HL-60 (cell line): ENCODE measurements at places on chromosomes 1 and 21.

DNA sequence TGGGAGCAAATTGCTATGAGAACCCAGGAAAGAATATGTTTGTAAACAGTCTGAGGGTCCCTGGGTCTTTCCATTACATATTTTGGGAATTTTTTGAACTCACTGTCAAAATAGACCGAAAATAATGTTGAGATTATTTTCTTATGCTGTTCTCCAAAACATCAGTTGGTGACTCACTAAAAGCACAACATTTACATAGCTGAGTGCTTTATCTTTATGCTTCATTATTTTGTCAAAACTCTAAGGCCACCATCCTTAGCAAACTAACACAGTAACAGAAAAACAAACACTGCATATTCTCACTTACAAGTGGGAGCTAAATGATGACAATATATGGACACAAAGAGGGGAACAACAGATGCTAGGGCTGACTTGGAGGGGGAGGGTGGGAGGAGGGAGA lies 459.3 kb downstream of the ADGRL2 start:
- no peak for DNase-seq

DNA sequence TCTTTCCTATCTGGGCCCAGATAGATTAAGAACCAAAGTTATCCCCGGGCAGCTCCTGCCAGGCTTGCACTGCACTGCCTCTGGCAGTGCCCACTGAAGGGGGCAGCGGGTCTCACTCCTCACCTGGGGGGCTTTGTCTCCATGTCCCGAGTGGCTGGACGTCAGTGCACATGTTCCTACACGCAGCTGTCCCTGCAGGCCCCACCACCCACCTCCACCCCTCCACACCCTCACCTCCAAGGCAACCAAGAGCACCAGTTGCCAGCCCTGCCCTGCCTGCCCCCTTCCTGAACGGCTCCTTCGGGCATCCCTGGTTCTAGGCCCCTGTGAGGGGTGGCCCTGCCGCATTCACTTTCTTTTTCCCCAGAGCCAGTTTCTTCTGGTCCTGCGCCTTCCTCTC lies 147.2 kb downstream of the PEX14 start:
- no peak for DNase-seq

DNA sequence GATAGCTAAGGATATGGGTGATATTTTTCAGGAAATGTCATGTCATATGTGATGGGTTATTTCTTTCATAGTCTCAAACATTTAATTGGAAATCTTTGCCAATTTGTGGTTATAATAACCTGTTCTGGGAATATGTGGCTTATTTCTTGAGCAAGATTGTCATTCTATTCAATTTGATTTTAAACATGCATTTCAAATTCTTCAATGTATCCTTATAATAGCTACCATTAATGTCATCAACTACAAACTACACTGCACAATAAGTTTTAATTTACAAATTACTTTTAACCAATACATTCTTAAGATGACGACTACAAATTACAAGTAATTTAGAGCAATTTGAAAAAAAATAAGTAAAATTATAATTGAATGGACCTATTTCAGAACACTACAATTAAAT lies 164.9 kb downstream of the BRINP3 start:
- DNase-seq = no peak

DNA sequence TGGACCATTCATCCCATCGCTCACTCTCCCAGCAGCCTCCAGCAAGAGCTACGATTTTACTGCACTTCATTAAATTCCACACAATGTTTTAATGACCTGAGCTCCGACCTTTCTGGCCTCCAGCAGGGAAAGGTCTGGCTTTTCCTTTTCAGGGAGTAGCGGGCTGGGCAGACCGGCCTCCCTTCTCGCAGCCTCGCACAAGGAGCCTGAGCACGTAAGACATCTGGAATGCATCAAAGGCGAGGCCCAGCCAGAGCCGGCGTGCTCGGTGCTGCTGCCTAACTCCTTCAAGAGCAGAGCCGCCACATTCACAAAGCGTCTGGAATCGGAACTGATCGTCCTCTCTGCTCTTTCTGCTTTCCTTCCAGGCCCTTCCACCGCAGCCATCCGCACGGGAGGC lies 32.5 kb upstream of the FHAD1 start:
- DNase-seq = no peak
